ENCODE measurements at places on chromosomes 4 and X.

GRCh38 chr4:128338634-128339355 is 51.2 kb upstream of the PGRMC2 start:
- DNase-seq: peak; percentile 94

GRCh38 chrX:152086141-152086540 is 52.2 kb downstream of the MAGEA10 start:
- DNase-seq: no peak

GRCh38 chr4:2305766-2306501 is 44.0 kb upstream of the MXD4 start:
- DNase-seq: no peak

DNA sequence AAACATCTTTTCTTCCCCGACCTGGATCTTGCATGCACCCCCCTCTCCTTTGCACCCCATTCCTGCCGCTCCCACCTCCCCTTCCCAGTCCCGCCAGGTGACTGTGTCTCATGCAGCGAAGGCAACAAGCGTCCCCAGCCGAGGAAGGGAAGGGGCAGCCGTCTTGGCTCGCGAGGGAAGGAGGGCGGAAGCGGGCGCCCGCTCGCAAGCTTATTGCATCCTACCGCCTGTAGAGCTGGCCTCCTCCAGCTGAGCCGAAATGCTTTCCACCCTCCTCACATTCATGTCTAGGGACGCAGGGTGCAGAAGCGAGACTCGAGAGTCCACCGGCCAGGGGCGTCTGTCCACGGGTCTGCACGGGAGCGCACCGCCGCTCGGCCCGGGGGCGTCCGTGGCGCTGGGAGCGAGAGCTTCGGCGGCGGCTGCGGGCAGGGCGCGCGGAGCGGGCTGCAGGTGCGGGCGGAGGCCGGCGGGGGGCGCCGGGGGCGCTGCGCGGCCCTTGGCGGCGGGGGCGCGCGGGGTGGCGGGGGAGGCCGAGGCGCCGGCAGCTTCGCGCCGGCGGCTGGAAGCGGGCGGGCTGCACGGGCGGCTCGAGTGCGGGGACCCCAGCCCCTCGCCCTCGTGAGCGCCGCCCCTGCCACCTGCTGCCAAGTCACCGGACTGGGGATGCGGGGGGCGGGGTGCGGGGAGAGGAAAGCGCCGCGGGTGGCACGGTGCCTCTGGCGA is at the start of gene KCNIP4:
TSS of gene KCNIP4 (minus strand) at position 426 of the 726 bp plus-strand sequence.
- DNase-seq: no peak

GRCh38 chr4:185793116-185793485 is 18.9 kb downstream of the SORBS2 start:
- no peak for DNase-seq
